ENCODE measurements at places on chromosomes 1 and 21.

DNA sequence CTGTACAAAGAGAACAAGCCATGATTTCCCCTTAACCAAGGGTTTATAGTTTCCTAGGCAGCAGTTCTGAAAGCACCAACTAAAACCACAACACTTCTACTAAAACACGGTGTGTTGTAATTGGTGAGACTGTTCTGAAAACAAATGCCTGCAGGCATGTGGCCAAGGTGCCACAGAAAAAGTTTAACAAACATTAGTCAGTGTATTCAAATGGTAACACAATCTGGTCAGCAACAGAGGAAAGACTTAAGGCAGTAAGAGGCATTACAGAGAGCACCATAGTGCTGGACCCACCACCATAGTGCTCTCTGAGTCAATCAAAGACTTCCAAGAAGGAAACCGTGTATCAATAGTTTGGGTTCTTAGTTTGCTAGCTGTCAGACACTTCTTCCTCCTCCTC, 16.7 kb downstream of the SNIP1 start:
- no peak for DNase-seq

GRCh38 chr1:110951161-110951560, 12.6 kb downstream of the LRIF1 start:
- no peak for DNase-seq

DNA sequence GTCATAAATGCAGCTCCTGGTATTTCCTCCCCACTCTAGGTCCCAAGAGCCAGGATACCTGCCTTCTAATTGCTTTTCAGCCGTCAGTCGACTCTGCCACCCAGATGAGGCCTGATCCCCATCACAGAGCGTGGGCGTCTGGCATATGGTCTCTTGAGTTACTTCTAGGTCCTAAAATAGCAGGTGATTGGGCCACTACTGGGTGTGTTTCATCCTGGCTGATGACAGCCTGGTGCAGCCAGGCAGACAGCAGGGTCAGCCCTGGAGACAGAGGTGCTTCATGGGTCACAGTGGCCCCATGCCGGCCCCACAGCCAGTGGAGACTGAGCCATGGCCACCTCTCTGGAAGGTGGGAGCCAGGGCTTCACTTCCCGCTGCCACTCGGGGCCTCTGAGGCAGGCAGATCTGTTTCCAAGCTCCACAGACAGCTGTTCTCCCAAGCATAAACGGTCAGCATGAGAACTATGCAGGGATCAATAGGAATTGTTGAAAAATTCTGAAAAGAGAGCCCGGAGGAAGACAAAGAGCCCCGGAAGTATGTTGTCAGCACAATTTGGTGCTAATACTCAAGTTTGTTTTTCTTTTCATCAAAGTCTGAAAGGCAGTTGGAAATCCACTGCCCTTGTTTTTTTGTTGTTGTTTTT, 83.0 kb downstream of the MAN1C1 start:
- no peak for DNase-seq

DNA sequence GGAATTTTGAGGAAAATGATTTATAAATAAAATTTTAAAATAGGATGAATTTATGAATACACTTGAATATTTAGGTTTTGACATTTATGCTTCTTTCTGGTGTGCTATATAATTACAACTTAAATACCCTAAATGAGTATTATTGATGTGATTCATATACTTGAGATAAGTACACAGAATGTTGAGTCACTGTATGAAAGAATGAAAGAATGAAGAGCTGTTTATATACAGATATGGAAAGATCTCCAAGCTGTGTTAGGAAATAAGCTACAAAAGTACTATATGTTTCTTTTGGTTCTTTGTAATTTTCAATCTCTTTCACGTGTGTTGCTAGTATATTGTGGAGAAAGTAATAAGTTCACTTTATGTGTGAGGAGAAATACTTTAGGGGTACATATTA, 147.2 kb downstream of the RASAL2 start:
- DNase-seq: no peak

GRCh38 chr1:9332513-9333143, 39.9 kb downstream of the SPSB1 start:
- no peak for DNase-seq

DNA sequence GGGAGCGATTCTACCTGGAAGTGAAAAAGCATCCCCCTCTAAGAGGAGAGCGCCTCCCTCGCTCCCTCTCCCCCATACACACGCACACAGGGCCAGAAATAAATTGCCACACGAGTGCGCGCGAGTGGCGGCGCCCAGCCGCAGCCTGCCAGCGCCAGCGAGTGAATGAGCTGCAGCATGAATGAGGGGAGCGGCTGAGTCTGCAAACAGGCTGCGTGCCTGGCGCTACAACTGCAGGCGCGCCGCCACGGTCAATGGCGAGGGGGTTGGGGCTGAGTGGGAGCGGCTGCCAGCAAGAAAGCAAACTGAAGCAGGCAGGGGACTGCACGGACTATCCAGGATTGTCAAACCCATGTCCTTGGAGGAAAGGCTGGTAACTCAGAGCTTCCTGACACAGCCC, 2.2 kb downstream of the CAMK1G start:
- DNase-seq: no peak

DNA sequence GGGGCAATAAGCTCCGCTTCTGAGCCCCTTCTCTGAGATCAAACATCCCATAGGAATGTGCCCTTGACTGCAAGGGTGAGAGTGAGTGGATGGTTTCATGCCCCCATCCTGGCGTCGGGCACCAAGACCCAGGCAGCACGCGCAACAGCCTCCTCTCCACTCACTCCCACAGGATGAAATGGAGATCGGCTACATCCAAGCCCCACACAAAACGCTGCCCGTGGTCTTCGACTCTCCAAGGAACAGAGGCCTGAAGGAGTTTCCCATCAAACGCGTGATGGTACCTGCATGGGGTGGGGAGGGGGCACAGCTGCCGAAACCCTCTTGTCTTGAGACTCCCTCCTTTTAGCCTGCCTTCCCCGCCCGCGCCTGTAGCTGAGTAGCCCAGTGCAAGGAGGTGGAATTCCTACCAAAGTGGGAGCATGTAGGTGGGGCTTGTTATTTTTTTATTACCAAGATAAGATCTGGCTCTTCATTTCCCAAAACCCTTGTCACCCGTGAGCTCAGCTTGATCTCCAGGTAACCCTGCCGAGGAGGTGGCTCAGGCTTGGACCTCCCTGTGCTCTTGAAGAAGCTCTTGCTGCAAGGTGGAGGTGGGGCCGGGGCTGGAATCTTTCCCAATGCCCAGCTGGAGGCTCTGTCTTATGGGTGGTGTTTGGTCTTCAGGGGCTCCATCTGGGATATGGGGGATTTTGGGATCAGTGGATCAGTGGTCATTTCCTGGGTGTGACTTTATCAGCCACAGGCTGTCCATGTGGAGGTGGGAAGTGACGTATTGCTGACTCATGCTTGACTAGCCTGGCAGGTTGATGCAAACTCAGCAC, 24.0 kb upstream of the PADI6 start:
- DNase-seq: no peak

GRCh38 chr1:110048923-110049601, 14.6 kb downstream of the STRIP1 start:
- DNase-seq: no peak

GRCh38 chr1:234756857-234757256, 146.9 kb upstream of the IRF2BP2 start:
- DNase-seq: no peak

DNA sequence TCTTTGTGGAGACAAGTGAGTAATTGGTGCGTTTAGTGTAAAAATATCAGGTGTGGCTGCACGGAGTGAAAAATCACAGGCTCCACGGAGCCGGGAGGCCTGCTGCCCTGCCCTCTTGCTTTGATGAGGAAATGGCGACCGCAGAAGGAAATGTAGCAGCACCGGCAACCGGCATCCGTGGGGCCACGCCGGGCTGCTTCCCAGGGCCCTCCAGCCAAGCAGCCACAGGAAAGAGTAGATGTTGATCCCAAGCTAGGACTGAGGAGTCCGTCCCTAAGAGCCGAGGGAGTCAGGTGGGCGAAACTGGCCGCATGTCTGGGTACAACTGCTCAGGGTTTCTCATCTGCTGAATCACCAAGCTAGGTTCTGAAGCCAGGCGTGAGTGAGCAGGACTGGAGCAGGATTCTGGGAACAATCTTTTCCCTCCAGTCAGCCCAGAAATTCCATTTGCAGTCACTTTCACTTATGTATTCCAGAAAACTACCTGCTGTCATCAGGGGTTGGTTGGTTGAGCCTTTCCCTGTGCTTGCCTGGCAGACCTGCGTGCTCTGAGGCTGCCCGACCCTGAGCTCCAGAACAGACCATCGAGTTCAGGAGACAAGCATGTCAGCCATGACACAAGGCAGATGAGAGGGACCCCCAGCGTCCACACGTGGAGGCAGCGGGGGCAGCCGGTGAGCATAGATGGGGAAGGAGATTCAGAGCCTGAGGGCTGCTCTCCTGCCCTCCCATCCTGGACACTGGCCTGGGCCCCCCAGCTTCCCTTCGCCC, 5.8 kb upstream of the ITGB2 start:
- DNase-seq: no peak

DNA sequence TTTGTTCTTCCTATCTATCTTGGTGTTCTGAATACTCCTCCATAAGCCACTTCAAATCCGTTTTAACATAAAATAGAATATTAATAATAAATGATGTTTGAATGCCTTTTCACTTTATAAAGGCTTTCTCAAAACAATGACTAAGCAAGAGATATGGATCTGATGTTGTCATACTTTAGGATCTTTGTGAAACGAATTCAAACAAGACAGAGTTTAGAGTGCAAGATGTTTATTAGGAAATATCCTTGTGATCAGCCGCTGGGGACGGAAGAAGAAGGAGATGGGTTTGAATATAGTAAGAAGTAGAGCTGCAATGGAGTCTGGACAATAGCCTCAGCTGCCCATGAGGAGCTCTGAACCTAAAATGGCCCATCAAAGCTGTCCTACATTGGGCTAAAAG, 351.8 kb downstream of the NEGR1 start:
- no peak for DNase-seq

DNA sequence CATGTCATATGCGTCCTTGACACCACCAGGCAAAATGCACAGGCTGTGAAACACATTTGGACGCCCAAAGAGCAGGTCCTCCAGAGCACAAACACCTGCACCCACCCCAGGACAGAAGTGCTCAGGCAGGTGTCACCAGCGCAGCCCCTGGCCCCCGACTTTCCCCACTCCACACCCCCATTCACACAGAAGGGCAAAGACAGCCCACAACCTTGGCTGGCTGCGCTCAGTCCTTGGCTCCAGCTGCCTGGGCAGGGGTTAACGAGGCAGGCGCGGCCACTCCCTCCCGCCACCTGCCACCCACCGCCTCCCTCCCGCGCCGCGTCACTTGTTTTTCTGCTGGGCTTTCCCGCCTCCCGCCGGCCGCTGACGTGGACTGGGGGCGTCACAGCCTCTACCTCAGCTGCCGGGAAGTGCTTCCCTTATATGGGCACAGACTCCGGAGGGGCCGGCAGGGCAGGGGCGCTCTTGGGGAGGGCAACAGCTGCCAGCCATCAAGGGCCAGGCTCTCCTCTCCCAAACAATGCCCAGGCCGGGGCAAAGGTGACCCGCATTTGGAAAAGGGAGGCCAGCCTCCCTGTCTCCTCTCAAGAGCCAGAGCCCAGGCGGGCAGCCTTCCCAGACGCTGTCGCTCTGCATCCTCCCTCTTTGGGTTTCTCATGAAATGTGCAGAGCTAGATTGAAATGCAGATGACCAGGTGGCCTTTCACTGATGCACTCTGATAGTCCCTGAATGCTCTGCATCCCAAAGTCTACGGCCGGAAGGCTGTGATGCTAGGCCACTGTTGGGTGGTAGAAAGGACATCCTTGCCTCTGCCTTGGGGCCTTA, 14.8 kb upstream of the BTG2 start:
- DNase-seq: peak; percentile 94

DNA sequence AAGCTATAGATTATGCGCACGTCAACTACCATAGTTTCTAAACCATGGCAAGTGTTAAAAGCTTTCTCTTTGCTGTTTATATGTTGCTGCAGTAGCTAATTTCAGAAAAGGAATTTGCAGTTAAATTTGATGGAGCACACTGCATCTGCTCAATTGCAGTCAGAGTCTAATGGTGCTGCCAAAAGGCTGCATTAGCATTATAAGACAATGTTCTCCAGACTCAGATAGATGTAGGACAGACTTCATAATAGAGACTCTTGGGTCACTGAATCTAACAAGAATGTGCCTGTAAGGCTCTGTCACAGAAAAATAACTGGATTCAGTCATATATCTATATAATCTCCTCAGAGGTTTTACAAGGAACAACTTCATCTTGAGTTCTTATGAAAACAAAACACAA, 198.3 kb downstream of the OLFM3 start:
- no peak for DNase-seq

GRCh38 chr21:15444118-15444960, 285.4 kb upstream of the USP25 start:
- no peak for DNase-seq

DNA sequence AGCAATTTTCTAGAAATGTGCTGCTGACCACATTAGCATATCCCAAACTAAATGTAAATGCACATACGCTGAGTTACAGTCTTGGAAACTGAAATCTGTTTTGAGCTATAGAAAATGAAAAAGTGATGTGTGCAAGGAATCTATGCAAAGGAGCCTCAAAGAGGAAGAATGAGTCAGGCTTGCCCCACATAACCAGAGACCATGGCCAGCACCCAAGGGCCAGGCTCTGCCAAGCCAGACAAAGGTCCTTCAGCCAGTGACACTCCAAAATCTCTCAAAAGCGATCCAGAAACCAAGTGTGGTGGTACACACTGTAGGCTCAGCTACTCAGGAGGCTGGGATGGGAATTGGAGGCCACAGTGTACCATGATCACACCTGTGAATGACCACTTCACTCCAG, 195.2 kb downstream of the TOMM20 start:
- DNase-seq: no peak

DNA sequence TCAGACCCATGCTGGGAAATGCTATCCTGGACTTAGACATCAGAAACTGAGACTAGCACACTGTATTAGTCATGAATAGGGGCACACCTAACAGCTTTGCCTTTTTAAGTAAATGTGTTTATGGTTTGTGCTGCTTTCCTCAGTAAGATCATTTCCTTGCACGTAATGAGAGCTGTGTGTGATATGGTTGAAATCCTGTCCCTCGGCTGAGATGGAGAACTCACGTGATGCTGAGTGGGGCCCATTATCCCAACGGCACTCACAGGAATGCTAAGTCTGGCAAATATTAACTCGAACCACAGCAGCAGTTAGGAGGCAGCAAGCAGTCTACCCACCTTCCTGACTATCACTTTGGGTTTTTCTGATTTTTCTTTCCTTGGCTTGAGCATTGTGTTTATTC, 38.2 kb downstream of the BCL9 start:
- DNase-seq: no peak
